ENCODE measurements at places on chromosomes 6 and 20. TPM values are rescaled to one million over a fixed set of nuclear protein-coding genes. Genes with fewer than 3 reads are reported as not detected.

DNA sequence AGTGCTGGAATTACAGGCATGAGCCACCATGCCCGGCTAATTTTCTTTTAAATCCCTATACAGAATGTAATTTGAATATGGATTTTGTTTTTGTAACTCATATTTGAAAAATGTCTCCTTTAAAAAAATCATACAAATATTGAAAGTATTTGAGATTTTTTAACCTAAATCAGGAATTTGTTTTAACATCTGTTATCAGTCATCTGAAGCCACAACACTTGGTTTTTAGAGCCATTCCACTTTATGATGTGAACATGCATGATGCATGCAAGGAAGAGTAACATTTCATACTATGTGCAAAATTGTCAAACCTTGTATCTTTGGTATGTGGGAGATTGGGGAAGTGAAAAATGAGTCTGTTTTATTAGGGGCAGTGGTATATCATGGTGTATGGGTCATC lies 124.5 kb upstream of the AHI1 start:
- no peak for DNase-seq

- no peak for DNase-seq
Measured at GRCh38 chr6:79797912-79798311, 149.4 kb downstream of the ELOVL4 start.

GRCh38 chr20:63974402-63975200 lies 4.8 kb downstream of the SAMD10 start:
- peak; percentile 86 for DNase-seq

DNA sequence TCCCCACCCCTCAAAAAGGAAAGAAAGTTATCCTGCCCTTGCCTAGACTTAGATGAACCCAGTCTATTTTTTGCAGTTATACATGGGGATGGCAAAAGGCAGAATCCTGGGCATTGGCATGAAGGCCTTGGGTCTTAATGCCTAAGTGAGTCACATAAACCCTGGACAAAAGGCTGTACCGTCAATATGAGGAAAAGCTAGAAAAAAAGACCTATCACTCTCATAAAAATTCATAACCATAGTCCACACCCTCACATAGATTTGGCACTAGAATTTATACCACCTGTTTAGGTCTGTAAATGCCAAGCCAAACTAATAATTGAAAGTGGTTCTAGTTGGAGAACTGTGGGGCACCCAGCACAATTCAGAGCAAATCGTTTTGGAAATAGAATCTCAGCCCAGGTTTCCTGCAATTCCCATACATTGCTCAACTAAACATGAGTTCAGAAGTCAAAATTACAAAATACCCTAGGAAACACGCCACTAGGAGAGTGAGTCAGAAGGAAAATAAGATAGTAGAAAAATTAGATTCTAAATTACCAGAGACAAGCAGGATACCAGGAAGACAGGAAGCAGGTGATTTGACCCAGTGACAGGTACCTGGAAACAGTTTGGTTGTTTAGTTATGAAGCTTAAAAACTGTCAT lies 70.4 kb upstream of the FUCA2 start:
- no peak for DNase-seq

Gene MMP24
- 0.71 TPM for total RNA-seq

DNA sequence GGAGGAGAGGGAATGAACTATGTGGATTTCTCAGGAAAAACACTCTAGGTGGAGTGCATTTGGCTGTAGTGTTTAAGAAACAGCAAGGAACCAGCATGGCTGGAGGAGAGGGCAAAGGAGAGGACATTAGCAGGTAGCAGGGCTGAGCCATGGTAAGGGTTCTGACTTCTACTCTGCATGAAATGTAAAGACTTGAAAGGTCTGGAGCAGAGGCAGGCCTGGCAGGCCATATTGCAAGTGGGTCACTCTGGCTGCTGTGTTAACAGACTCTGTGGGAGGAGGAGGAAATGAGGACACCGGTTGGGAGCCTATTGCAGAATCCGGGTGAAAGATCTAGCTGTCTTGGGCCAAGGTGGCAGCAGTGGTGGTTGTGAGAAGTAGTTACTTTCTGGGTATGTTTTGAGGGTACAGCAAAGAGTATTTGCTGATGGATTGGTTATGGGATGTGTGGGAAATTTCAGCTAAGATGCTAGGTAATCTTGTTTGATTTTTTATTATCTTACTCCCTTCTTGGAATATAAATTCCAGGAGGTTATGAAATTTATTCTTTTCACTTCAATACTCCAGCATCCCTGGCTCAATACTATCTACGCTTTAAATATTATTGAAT lies 115.9 kb upstream of the BCLAF1 start:
- DNase-seq: no peak

GRCh38 chr6:36244641-36245280 lies 25.1 kb upstream of the PNPLA1 start:
- DNase-seq: no peak

DNA sequence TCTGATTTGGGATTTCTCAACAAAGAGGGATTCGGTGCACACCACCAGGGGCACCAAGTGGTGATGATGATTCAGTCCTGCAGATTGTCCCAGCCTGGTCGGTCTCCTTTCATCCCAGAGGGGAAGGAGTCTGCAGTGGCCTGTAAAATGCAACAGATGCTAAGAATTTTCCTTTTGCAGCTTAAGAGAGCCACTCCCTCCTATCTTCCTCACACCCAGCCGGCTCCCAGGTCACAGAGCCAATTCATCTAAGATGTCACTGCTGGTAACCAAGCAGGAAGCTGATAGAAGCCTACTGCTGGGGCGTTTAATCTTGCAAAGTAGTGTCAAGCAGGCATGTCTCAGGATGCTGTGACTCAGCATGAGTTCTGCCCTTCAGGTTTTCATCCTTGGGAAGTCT lies 203.8 kb upstream of the LRFN2 start:
- no peak for DNase-seq

Gene SYNDIG1
- total RNA-seq: not detected

DNA sequence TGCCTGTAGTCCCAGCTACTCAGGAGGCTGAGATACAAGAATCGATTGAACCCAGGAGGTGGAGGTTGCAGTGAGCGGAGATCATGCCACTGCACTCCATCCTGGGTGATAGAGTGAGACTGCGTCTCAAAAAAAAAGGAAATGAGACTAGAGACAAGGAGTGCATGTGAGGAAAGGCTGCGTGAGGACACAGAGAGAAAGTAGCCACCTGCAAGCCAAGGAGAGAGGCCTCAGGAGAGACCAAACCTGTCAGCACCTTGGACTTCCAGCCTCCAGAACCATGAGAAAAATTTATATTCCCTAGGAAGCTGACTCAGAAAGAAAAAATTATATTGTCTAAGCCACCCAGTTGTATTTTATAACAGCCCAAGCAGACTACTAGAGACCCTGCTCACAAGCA lies 7.4 kb upstream of the BEND3 start:
- peak; percentile 15 for DNase-seq

Gene CCN2
- 56.8 TPM for total RNA-seq

GRCh38 chr6:19413323-19413722 lies 423.8 kb upstream of the ID4 start:
- no peak for DNase-seq

DNA sequence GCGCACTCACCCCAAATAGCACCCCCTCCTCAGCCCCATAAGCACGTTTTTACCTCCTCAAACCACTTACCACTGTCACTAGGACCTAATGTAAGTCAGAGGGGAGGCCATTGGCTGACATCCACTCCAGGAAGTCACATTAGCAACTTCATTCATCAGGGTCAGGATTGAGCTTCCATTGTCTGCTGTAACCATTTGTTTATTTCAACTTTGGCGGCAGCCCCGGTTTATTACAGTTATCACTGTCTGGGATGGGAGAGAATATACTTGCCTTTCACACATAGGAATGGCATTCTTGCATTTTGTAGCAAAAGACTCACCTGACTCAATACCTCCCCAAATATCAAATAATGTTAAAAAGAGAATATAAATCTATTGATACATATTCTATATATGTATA lies 38.3 kb downstream of the MAFB start:
- no peak for DNase-seq

DNA sequence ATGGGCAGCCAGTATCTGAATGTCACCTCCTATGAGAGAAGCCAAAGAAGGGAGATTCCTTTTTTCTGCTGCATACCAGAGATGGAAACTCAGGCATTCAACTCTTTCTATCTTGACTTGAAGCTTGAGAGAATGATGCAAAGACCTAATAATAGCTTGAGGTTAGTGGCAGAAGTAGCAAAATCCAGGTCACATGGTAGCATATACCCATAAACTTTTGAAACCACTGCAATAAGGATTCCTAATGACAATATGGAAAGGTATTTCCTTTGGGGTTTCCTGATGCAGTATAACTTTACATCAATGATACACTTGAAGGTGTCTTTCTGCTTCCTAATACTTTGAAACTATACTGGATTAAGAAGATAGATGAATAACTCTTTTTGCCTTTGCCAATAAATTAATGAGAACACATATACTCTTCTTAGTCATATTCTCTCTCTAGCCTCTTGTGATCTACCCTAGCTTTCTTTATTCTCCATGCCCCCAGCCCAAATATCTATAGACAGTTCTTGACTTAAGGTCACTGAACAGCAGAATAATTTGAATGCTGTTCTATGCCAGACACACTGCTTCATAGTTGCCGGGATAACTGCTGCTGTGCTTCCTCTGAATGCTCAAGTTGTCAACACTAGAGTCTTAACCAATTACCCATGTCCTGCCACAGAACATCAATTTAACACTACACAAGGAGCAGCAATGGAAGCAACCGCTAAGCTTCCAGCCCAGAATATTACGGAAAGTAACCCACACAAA lies 155.5 kb upstream of the SIM1 start:
- DNase-seq: no peak

Gene SEL1L2
- total RNA-seq: not detected

Gene MUC22
- not detected for total RNA-seq

Gene RIPOR3
- 12.7 TPM for total RNA-seq

Gene DSN1
- 11.6 TPM for total RNA-seq

GRCh38 chr6:14513496-14514393 lies 396.2 kb downstream of the CD83 start:
- DNase-seq: no peak

Gene FAM83D
- 8.7 TPM for total RNA-seq

DNA sequence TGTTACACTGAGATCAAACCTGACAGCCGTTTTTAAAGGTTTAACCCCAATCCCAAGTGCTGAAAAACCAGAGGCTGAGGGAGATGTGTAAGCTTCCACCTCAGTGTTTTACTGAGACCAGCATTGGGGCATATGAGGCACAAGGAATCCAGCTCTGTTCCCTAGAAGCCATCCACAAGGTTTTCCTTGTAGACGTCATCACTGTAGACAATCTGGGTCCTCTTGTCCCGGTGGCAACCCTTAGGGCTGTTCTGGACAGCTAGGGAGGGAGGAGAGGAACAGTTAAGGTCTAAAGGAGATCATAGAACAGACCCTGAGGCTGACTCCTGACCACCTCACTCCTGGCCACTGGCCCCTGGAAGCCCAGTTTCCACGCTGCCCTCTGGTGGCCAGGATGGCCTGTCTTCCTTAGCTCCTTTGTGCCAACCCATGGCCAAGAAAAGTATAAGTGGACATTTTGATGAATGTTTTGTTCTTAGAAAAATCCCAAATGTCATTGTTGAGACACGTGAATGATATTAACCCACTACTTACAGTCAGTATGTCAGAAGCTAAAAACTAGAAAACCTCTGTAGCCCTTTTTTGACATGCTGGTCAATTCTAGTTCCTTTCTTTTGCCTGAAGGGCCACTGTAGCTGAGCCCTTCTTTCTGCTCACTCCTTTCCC lies 6.4 kb downstream of the CFB start:
- DNase-seq: no peak

Gene BTN1A1
- not detected for total RNA-seq

GRCh38 chr20:43564993-43565757 lies 6.3 kb downstream of the SGK2 start:
- DNase-seq: no peak

GRCh38 chr20:48638546-48638945 lies 189.3 kb downstream of the PREX1 start:
- no peak for DNase-seq

DNA sequence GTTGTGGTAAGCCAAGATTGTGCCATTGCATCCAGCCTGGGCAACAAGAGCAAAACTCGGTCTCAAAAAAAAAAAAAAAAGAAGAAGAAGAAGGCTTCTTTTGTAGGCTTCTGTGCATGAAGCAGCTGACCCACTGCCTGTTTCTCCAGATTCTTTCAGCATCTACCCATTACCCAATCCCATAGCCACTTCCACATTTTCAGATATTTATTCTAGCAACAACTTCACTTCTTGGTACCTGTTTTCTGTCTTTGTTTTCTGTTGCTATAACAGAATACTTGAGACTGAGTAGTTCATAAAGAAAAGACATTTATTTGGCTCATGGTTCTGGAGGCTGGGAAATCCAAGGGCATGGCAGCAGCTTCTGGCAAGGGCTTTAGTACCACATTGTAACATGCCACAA lies 95.3 kb upstream of the SGK1 start:
- DNase-seq: no peak

Gene UNC5CL
- 1.9 TPM for total RNA-seq

DNA sequence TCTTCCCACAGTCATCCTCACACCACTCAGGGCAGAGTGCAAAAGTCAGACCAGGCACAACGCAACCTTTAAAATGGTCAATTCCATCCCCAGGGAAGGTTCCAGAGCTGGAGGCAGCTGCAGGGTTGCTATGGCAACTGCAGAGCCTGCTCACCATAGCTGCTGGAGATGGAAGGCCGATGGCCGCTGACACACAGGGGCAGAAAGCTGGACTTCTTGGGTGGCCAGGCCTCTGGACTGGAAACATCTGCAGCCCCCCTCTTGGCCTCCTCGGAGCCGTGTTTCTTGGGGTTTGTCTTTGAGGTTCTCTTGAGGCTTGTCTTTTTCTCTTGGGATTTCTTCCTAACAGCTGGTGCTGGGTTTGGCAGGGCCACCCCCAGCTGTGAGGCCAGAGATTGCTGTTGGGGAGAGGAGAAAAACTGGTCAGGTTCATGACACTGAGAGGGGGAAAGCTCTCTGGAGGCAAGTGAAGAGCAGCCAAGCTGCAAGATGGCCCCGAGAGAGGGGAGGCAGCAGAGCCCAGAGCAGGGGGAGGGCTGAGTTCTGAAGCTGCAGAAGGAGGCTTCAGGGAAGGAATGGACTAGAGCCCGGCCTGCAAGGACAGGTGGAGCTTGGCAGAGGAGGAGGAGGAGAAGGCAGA lies 10.2 kb downstream of the BNIP5 start:
- DNase-seq: no peak

Gene RAB44
- total RNA-seq: 0.10 TPM

GRCh38 chr20:30594112-30594511 lies 663.4 kb upstream of the DEFB115 start:
- DNase-seq: no peak

Gene NHSL1
- 57.3 TPM for total RNA-seq
